ENCODE measurements at places on chromosomes 3 and 15. TPM values are rescaled to one million over a fixed set of nuclear protein-coding genes. Genes with fewer than 3 reads are reported as not detected.

The AHSG gene
- 1.8 TPM for polyA plus RNA-seq

GRCh38 chr3:13189639-13190377 is 116.6 kb upstream of the IQSEC1 start:
- H3K27me3 ChIP-seq, result no peaks in the 10 kb centered on the region
- H3K36me3 ChIP-seq, result no peaks in the 10 kb centered on the region
- H3K27ac ChIP-seq, result no peak overlapping the region
- H3K4me1 ChIP-seq, result no peaks in the 10 kb centered on the region
- DNase-seq, result peak; percentile 20

DNA sequence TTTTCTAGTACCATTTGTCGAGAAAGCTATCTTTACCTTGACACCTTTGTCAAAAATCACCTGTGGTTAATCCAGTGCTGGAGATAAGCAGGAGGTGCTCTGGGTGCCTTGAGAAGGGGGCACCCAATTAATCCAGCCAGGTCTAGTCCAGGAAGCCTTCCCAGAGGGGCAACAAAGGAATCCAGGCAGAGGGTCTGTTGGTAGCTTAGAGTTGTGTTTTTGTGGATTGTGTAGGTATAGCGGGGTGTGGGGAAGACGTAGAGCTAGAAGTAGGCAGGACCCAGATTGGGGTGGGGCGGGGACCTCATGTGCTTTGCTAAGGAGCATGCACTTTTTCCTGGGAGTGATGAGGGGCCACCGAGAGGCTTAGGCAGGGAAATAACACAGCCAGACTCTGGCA is 6.0 kb upstream of the PIGZ start:
- H3K27me3 ChIP-seq, result peaks cover 4% of the 10 kb centered on the region
- H3K4me1 ChIP-seq, result peaks cover 17% of the 10 kb centered on the region
- DNase-seq, result no peak
- no peak overlapping the region for H3K4me3 ChIP-seq
- no peak overlapping the region for H3K27ac ChIP-seq
- no peaks in the 10 kb centered on the region for H3K36me3 ChIP-seq

DNA sequence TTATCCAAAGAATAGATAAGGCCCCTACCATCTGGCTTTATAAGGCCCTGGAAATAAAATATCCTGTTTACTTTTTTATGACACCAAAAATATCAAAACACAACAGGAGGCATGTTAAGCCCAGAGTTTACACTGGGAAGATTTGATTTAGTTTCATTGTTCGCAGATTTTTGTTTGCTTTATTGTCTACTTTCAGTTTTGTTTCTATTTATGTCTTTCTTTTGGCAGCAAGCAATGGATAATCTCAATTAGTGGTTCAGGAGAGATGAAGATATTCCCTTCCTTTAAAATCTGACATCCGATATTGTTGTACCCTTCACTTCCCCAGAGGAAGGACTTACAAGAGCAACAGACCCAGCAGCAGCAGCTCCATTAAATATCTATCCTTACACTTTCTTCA is 249.4 kb upstream of the ARPP21 start:
- no peaks in the 10 kb centered on the region for H3K4me1 ChIP-seq
- no peak for DNase-seq
- H3K27me3 ChIP-seq, result no peaks in the 10 kb centered on the region
- no peak overlapping the region for H3K27ac ChIP-seq
- no peak overlapping the region for H3K4me3 ChIP-seq

GRCh38 chr3:190860521-190860920 is 2.0 kb downstream of the GMNC start:
- H3K27me3 ChIP-seq, result peaks cover 6% of the 10 kb centered on the region
- peaks cover 8% of the 10 kb centered on the region for H3K4me1 ChIP-seq
- DNase-seq, result no peak
- no peak overlapping the region for H3K4me3 ChIP-seq
- no peak overlapping the region for H3K27ac ChIP-seq

DNA sequence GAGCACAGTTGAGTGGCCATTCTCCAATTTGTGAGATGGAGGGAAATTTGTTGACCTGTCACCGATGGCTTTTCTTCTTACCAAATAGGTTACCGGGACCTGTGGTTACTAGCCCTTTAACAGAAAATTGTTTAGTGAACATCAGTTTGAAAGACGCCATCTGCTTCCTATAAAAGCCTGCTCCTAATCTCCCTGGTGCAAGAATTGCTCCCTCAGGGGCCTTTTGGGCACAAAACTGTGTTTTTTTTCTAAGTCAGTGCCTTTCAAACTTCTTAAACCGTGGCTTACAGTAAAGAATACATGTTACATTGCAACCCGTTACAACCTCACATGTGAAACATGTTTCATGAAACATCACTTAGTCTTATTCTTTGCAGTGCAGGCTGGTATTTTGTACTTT is 15.0 kb downstream of the CACNA2D3 start:
- DNase-seq, result no peak
- peaks cover 5% of the 10 kb centered on the region for H3K27me3 ChIP-seq
- no peak overlapping the region for H3K27ac ChIP-seq
- H3K4me3 ChIP-seq, result no peak overlapping the region

The KNL1 gene
- 9.8 TPM for polyA plus RNA-seq

DNA sequence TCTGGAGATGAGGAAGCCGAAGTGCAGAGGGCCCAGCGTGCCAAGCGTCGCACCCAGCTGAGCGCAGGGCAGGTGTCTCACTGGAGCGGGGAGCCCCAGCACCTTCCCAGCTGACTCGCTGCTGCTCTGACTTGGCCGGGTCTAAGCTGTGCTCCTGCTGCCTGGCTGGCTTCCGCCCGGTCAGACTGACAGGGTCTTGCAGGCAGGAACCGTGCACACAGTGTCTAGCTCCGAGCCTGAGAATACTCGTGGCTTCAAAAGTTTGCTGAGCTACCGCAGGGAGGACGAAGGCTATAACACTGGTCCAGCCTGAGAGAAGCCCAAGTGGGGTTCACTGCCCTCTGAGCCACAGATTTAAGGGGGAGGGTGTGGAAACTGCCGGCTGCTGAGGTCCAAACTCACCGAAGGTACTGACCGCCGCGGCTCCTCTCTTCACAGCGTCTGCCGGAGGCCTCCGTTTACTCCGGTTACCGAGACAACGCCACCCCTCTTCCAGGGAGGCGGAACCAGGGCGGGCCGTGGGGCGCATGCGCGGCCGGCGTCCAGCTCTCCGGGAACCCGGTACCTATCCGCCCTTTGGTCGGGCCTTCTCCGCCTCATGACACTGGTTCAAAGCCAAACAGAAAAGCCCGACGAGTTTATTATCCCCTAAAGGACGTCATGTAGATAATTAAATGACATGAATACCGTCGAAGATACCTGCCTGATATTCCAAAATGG is at the start of gene CFAP44:
Gene CFAP44, minus strand, starts transcription at position 443 of the 720 bp plus-strand sequence. CDS start 7,829 bp downstream, outside the sequence.
- H3K27ac ChIP-seq, result peak within 1 kb of the TSS; percentile 5
- H3K4me1 ChIP-seq, result peaks cover 12% of the 10 kb centered on the region
- DNase-seq, result peak; percentile 94
- H3K27me3 ChIP-seq, result no peaks in the 10 kb centered on the region

DNA sequence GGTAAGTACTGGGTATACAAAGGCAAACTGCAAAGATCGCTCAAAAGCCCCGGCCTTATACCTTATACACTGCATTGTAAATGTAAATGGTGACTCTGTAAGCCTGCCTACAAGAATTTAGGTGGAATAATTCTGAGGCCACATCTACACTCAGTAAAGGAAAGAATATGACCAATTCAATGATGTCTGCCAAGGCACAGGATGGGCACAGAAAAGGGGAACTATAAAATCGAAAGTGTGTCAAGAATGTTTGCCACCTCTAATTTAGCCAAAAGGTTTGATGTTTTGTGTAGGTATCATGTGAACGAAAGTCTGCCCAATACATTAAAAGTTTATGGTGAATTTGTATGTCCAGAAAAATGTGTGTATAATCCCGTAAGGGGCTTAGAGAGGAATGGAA is 96.1 kb downstream of the FOXP1 start:
- DNase-seq, result no peak
- no peaks in the 10 kb centered on the region for H3K4me1 ChIP-seq
- no peak overlapping the region for H3K4me3 ChIP-seq
- H3K36me3 ChIP-seq, result peaks cover 15% of the 10 kb centered on the region
- no peaks in the 10 kb centered on the region for H3K27me3 ChIP-seq

DNA sequence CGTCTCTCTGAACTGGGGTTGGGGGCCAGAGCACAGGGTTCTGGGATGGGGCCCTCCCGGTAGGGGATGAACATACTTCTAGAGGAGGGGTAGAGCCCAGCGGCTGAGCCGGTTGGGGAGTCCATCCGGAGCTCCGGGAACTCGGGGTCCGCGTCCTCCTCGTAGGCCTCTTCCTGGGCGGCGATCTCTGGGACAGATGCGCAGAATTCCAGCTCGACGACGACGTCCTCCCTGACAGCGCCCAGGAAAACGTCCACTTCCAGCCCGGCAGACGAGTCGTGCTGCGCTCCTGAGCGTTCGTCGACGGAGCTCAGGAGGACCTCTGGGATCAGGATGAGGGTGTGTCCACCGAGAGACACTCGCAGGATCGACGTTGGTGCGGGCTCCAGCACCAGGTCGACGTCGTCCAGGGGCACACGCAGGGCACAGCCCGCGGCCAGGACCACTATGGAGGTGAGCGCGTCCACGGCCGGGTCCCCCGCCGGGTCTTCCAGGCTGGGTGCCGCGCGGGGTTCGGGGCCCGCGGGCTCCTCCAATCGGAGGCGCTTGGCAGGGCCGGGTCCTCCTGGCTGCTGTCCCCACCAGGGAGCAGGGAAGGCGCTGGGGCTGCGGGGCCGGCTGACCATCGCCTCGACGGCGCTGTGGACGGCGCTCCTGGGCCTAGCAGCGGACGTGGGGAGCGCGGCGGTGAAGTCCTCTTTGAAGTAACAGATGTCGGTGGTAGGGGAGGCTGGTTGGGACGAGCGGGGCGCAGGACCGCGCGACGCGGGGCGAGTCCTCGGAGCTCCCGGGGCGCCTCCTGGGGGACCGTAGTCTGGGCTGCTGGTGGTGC is 474 bp downstream of the PRR23B start:
- no peak overlapping the region for H3K27ac ChIP-seq
- no peaks in the 10 kb centered on the region for H3K36me3 ChIP-seq
- no peaks in the 10 kb centered on the region for H3K4me1 ChIP-seq

GRCh38 chr3:170483485-170484262 is 65.0 kb downstream of the CLDN11 start:
- no peak overlapping the region for H3K4me3 ChIP-seq
- DNase-seq, result no peak
- H3K27ac ChIP-seq, result no peak overlapping the region
- H3K27me3 ChIP-seq, result peaks cover 2% of the 10 kb centered on the region

- peaks cover 10% of the 10 kb centered on the region for H3K36me3 ChIP-seq
- DNase-seq, result no peak
- no peak overlapping the region for H3K4me3 ChIP-seq
- no peaks in the 10 kb centered on the region for H3K27me3 ChIP-seq
These were observed 44.6 kb upstream of the LIMD1 start for GRCh38 chr3:45549961-45550360.

- H3K27me3 ChIP-seq, result no peaks in the 10 kb centered on the region
- no peak overlapping the region for H3K4me3 ChIP-seq
- H3K4me1 ChIP-seq, result no peaks in the 10 kb centered on the region
- H3K36me3 ChIP-seq, result no peaks in the 10 kb centered on the region
These were observed 46.7 kb downstream of the SV2B start for GRCh38 chr15:91146728-91147127.

DNA sequence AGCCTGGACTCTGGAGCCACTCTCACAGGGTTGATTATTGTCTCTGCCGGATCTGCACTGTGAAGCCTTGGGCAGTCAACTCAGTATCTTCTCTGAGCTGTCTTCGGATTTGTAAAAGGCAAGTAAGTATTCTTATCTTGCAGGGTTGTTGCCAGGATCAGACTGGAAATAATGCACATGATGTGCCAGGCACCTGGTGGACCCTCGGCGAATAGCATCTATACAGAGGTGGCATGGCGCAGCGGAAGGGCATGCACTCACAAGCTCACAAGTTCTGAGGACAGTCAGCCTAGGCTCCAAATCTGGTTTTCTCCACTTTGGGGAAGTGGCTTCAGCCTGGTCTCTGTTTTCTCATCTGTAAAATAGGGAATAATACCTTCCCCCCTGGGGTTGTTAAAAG is 113.9 kb downstream of the SRGAP3 start:
- no peak overlapping the region for H3K27ac ChIP-seq
- peaks cover 10% of the 10 kb centered on the region for H3K27me3 ChIP-seq
- no peaks in the 10 kb centered on the region for H3K36me3 ChIP-seq
- DNase-seq, result no peak
- H3K4me1 ChIP-seq, result peaks cover 11% of the 10 kb centered on the region
- H3K4me3 ChIP-seq, result no peak overlapping the region

- H3K4me1 ChIP-seq, result no peaks in the 10 kb centered on the region
- H3K4me3 ChIP-seq, result no peak overlapping the region
- H3K36me3 ChIP-seq, result no peaks in the 10 kb centered on the region
- no peak for DNase-seq
- no peak overlapping the region for H3K27ac ChIP-seq
These were observed 11.3 kb downstream of the STAB1 start for GRCh38 chr3:52506266-52506966.

- H3K36me3 ChIP-seq, result no peaks in the 10 kb centered on the region
- no peaks in the 10 kb centered on the region for H3K4me1 ChIP-seq
- H3K27ac ChIP-seq, result no peak overlapping the region
- no peak for DNase-seq
These were observed 47.5 kb upstream of the GBE1 start for GRCh38 chr3:81808900-81809299.

DNA sequence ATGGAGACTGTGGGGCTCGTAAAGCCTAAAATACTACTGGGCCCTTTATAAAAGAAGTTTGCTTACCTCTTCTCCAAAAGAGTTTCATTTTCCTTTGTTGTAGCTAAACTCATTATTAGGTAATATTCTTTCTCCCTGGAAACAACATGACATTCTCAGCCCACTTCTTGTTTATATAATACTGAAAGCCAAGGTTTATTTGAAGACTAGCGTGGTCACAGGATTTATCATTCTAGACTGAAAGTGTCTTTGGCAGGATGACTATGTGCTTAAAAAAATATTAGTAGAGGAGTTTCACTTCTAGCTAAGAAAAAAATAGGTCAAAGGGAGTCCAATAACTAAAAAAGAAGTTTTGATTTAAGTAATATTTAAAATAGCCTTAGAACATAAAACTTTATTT is 1085.2 kb upstream of the CADM2 start:
- no peak for DNase-seq
- no peak overlapping the region for H3K4me3 ChIP-seq
- H3K36me3 ChIP-seq, result no peaks in the 10 kb centered on the region
- H3K4me1 ChIP-seq, result no peaks in the 10 kb centered on the region
- H3K27me3 ChIP-seq, result no peaks in the 10 kb centered on the region

DNA sequence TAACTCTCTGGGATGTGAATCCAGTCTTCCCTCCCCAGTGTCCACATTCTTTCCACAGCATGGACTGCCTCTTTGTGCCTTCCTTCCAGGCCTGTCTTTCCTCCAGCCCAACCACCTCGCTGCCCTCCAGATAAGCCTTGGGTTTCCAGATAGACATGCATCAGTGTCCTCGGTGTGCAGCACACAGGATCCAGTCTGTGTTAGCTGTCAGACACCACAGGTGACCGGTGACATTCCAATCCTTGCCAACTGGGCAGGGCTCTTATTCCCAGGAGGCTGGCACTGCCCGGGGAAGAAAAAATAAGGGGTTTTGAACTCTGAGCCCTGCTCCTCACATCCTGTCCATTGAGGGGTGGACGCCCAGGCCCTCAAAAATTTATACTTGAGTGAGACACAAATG is 6.0 kb upstream of the SLC6A1 start:
- peaks cover 43% of the 10 kb centered on the region for H3K27me3 ChIP-seq
- H3K27ac ChIP-seq, result no peak overlapping the region
- no peaks in the 10 kb centered on the region for H3K36me3 ChIP-seq
- H3K4me3 ChIP-seq, result no peak overlapping the region

The UPK1B gene
- 1.1 TPM for polyA plus RNA-seq

GRCh38 chr15:64687688-64688087 is 87.7 kb downstream of the RBPMS2 start:
- peaks cover 82% of the 10 kb centered on the region for H3K36me3 ChIP-seq
- H3K27me3 ChIP-seq, result no peaks in the 10 kb centered on the region
- H3K4me1 ChIP-seq, result peaks cover 8% of the 10 kb centered on the region
- DNase-seq, result no peak
- H3K27ac ChIP-seq, result no peak overlapping the region

All from large intestine (tissue), 12 donors.